ENCODE measurements at places on chromosomes 5 and 9.

DNA sequence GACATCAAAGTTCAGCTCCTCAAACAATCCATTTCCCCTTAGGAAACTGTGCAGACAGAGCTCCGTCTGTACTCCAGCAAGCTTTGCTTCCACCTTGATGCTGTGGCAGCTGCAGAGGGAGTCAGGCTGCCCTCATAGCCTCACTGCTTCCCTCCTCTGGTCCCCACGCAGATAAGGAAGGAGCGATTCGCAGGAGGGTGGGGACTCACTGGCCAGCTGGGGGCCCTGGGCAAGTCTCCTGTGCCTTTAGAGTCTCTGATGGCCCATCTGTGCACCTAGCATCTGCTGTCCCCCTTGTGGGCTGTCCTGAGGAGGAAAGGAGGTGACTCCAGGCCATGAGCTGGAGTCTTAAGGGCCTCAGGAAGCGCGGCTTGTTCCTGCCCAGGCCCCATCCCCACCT lies 121.5 kb downstream of the ENTREP1 start:
- DNase-seq: no peak

DNA sequence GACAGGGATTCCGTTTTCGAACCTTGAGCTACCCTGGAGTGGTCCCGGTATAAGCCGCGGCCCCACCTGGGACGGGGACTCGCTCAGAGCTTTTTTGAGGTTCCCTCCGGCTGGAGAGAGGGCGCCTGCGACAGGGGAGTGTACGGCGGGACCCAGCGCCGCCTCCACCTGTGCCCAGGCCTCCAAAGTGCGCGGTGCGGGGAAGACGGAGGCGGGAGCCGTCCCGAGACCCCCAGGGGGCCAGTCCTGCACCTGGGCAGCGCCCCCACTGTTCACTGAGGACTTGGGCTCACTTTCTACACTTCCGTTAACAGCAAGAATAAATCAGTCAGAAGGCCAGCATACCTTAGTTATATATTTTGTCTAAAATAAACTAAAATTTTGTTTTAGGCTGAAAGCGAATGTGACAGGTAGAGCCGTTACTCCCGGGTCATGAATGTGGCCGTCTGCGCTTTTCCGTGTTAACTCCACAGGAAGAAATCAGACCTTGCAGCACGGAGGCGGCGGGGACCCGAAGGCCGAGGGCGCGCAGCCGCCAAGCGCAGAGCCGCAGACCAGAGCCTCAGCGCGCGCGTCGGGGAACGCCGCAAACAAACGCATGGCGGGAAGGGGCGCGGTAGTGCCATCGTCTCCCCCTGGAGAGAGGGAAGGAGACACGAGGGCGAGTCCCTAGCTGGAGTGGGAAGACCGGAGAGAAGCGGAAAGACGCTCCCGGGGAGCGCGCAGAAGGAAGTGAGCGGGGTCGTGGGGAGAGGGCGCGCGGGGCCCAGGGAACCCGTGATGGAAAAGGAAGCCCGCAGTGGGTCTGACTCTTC lies 14.1 kb downstream of the TRIM7 start:
- peak; percentile 38 for DNase-seq

GRCh38 chr9:93264338-93265125 lies 80.6 kb downstream of the WNK2 start:
- no peak for DNase-seq

- no peak for DNase-seq
These were observed 306.7 kb upstream of the SLC24A2 start for GRCh38 chr9:20095430-20096092.

DNA sequence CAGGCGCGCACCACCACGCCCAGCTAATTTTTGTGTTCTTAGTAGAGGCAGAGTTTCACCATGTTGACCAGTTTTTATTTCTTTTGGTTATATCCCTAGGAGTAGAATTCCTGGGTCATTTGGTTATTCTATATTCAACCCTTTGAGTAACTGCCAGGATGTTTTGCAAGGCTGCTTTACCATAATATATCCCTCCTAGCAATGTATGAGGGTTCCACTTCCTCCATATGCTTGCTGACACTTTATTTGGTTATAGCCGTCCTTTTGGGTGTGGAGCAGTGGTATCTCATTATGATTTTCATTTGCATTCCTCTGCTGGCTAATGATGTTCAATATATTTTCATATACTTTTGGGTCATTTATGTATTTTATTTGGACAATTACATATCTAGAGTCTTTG lies 81.2 kb downstream of the RAB24 start:
- no peak for DNase-seq

DNA sequence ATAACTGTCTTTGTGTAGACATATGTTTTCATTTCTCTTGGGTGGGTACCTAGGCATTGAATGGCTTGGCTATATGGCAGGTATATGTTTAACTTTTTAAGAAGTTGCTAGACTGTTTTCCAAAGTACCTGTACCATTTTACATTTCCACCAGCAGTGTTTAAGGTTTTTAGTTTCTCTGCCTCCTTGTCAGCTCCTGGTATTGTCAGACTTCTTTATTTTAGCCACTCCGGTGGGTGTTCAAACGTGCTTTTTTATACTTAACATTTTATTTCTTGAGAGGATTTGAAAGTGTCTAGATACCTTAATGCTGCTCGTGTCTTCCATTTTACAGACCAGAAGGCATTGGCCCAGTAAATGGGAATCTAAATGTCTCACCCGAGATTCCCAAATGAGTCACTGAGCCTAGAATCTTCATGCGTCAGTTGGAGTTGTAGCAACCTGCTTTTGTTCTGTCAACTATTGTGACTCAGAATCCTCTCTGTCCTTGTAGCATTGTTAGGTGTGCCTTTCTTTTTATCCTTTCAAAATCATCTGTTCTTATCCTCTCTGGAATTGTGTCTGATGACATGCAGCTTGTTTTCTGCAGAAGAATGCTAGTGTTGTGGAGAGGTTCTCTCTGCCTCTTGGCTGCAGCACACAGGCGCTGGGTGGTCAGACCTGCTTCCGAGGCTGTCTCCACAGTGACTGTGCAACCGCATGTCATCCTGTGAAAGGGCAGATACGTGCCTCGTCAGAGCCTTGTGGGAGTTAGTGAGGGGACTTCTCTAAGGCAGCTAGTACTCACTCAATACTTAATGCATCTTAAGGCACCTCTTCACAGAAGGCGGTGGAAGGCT lies 291.8 kb downstream of the AOPEP start:
- no peak for DNase-seq

DNA sequence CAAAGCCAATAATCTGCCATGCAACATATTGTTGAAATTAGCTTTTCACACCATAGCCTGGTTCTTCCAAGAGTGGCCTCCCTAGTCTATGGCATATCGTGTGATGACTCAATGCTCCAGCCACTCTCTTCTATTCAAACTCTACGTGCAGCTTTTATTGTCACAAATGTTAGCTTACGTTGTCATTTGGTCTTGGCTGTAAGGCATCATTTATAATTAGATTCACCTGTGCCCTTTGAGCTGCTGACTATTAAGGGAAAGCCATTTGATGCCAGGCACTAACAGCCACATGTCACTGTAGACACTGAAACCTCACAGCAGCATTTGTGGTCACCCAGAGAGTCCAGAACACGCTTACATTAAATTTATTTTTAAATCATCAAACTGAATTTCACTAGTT lies 66.8 kb downstream of the APBA1 start:
- no peak for DNase-seq

GRCh38 chr5:174801798-174802197 lies 77.4 kb downstream of the MSX2 start:
- DNase-seq: no peak

DNA sequence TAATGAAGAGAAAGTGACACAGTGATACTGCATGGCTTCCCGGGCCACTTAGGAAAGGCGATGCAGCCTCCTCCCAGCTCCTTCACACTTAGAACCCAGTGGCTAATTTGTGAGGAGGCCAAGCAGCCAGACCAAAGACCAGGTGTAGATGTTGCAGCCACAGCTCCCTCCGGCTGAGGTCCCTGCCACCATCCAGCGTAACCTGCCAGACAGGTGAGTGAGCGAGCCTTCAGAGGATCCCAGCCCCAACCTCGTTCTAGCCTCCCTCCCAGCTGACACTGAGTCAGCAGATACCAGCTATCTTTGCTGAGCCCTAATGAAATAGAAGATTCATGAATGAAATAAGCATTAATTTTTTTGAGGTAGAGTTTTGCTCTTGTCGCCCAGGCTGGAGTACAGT lies 59.7 kb downstream of the COL23A1 start:
- DNase-seq: no peak

- no peak for DNase-seq
These were observed 213.2 kb downstream of the ADAMTS6 start for GRCh38 chr5:65268525-65268924.

GRCh38 chr9:81465468-81466011 lies 223.8 kb downstream of the TLE1 start:
- no peak for DNase-seq

GRCh38 chr9:16715404-16715803 lies 155.1 kb downstream of the BNC2 start:
- no peak for DNase-seq

- DNase-seq: no peak
These were observed 406.7 kb downstream of the MAN2A1 start for GRCh38 chr5:110096419-110096818.

DNA sequence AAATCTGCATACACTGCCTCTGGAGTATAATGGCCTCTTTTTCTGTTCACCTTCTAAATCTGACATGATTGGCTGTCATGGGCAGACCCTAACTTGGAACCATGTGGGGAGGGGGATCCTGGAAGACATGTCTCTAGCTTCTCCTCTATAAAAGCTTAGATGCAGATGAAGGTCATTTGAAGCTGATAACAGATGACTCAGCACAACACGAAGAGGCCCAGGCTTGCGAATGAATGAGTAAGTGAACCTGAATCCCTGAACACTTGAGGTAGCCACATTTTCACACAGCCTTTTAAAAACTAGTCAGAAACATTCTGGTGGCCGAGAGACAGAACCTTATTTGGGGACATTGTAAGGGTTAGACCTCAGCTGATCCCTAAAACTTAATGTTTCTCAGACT lies 282.6 kb downstream of the ELAVL2 start:
- DNase-seq: no peak

GRCh38 chr5:109089191-109089590 lies 320.6 kb downstream of the PJA2 start:
- DNase-seq: no peak

DNA sequence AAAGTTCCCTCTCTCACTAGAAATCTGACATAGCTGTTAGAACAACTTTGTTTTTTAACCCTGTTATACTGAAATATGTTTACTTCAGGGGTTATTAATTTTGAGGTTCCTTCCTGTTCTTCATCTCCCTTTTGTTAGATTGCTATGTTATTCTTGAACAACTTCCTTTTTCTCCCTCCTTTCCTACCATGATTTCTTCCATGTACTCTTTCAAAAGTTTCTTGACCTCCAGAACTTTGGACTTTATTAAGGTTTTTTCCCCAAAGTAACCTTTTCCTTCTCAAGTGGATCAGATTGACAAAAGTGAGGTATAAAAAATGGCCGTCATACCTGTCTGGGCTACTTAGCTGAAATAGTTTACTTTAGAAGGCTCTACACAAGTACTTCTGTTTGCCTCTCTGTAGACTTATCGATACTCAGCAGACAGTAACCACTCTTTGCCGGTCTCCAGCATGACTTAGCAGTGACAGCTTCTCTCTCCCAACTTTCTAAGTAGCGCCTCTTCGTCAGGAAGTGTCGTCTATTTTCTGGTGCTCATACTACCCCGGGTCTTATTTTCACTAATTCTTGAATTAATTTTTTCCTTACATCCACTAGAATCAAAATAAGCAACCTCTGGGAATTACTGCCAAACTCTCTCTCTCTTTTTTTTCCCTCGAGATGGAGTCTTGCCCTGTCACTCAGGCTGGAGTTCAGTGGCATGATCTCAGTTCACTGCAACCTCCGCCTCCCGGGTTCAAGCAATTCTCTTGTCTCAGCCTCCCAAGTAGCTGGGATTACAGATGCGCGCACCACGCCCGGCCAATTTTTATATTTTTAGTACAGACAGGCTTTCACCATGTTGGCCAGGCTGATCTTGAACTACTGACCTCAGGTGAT lies 19.7 kb downstream of the NFIL3 start:
- DNase-seq: no peak

- DNase-seq: no peak
These were observed 88.9 kb upstream of the PLPPR1 start for GRCh38 chr9:100939636-100940035.

- DNase-seq: no peak
These were observed 22.6 kb downstream of the DBH start for GRCh38 chr9:133658442-133659431.

GRCh38 chr5:170070556-170071412 lies 34.9 kb upstream of the FOXI1 start:
- DNase-seq: peak; percentile 5

- DNase-seq: no peak
These were observed 54.0 kb upstream of the TNC start for GRCh38 chr9:115171921-115172388.

DNA sequence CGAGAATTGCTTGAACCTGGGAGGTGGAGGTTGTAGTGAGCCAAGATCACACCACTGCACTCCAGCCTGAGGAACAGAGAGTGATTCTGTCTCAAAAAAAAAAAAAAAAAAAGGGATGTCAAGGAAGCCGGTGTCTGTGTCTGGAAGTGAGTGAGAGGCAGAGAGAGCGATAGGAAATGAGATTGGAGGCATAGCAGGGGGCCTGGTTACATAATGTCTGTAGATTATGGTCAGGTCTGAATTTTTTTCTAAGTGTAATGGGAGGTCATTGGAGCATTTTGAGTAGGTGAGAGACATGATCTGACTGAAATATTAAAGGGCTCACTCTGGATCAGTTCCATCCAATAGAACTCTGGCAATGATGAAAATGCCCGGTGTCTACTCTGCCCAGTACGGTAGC lies 40.4 kb upstream of the CTNNA1 start:
- DNase-seq: no peak

GRCh38 chr5:56663523-56663922 lies 151.8 kb upstream of the MAP3K1 start:
- no peak for DNase-seq

DNA sequence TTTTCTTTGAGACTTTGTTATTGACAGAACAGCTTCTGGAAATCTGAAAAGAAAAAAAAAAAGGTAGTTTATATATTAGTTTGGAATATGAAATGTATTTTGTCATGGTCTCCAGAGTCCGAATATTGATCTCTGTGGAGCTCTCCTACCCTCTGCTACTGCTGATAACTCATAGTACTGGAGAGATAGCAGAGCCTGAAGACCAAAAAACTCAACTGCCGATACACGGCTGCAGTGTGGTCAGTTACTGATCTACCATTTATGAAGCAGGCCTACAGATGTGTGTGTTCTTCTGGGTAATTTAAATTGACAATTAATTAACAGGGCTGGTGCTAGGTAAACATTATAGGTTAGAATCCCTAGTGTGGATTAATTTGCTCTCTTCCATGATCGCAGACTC lies 3.8 kb upstream of the FAM120A start:
- DNase-seq: no peak

- DNase-seq: no peak
These were observed 172.0 kb downstream of the CRB2 start for GRCh38 chr9:123527981-123528380.

DNA sequence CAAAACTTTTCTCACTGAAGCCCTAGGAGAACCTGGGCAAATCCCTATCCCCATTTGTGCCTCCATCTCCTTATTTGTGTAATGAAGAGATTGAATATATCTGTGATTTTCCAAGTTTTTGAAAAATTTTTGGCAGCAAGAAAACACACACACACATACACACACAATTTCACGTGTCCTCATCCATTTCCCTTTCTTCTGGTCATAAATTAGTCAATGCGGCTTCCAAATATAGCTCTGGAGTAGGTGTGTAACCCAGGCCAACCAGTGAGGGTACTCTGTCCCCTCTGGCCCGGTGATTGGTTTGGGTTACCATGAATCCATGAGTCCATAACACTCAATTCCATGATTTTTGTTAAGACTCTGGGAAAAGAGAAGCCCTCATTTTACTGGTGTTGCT lies 12.7 kb downstream of the CSF1R start:
- DNase-seq: no peak

Measured in stimulated activated CD4-positive, alpha-beta T cell treated with anti-CD3 and anti-CD28 coated beads, TNF-alpha, amount 100 ng/mL, for 1 hour (primary cell).